DMS79 treated with DMSO at 0.1 percent for 48 hours (cell line): ENCODE measurements at places on chromosomes 12 and 14.

- no peak for DNase-seq
These were observed 18.9 kb downstream of the LEMD3 start for GRCh38 chr12:65188179-65188701.

DNA sequence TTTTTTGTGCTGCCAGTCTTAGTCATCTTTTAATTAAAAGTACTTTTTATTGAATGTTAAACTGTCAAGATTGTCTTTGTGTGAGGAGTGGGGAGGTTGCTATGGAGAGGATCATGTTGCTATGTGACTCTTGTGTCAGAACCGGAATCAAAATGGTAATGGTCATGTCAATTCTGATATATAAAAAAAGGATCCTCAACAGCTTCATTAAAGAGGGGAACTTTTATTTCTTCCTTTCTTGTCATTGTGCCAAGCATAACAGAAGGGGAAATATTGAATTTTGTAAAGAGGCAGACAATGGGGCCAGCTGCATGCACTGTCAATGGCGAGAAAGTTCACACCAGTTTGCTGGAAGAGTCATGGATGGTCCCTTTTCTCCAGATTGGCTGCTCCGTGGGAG lies 564.8 kb downstream of the VRK1 start:
- no peak for DNase-seq

DNA sequence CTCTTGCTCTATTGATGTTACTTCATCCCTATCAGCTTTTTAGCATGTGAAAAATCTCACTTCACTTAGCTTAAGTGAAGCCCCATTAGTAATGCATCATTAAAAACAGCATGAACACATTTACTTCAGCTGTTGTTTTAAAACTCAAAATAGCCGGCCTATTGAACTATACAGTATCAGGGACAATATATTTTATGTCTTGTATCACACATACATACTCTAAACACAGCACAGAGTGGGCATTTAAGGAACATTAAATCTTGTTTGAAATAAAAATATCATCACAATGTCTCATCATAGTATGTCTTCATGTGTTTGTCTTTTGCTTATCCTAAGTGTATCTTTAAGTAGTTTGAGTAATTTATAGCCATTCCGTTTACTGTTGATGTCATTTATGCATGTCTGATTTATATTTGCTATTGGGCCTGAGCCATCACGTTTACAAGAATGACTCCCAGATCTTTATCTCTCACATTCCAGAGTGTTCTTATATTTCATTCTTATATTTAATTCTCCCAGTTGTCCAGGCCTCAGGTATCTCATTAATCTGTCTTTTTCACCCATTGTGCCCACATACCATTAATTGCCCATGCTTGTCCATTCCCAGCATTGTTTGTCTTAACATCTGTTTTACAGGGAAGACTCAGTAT lies 57.5 kb downstream of the ARHGAP5 start:
- peak; percentile 99 for DNase-seq

- peak; percentile 79 for DNase-seq
These were observed 659.8 kb downstream of the DIO2 start for GRCh38 chr14:79551523-79551922.

GRCh38 chr12:31647086-31647491 lies 12.4 kb upstream of the ETFBKMT start:
- DNase-seq = peak; percentile 98

- DNase-seq = no peak
These were observed 18.3 kb downstream of the VWF start for GRCh38 chr12:6106218-6106617.

GRCh38 chr12:80230068-80230467 lies 130.7 kb downstream of the OTOGL start:
- DNase-seq = no peak

DNA sequence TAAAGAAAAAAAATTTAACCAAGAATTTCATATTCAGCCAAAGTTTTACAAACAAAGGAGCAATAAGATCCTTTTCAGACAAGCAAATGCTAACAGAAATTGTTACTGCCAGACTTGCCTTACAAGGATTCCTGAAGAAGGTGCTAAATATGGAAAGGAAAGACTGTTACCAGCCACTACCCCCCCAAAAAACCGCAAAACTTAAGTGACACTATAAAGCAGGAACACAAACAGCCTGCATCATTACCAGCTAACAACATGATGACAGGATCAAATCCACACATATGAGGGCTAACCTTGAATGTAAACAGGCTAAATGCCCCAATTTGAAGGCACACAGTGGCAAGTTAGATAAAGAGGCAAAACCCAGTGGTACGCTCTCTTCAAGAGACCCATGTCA lies 55.7 kb downstream of the APOBEC1 start:
- no peak for DNase-seq

- no peak for DNase-seq
These were observed 38.4 kb upstream of the MANSC4 start for GRCh38 chr12:27818401-27818918.

DNA sequence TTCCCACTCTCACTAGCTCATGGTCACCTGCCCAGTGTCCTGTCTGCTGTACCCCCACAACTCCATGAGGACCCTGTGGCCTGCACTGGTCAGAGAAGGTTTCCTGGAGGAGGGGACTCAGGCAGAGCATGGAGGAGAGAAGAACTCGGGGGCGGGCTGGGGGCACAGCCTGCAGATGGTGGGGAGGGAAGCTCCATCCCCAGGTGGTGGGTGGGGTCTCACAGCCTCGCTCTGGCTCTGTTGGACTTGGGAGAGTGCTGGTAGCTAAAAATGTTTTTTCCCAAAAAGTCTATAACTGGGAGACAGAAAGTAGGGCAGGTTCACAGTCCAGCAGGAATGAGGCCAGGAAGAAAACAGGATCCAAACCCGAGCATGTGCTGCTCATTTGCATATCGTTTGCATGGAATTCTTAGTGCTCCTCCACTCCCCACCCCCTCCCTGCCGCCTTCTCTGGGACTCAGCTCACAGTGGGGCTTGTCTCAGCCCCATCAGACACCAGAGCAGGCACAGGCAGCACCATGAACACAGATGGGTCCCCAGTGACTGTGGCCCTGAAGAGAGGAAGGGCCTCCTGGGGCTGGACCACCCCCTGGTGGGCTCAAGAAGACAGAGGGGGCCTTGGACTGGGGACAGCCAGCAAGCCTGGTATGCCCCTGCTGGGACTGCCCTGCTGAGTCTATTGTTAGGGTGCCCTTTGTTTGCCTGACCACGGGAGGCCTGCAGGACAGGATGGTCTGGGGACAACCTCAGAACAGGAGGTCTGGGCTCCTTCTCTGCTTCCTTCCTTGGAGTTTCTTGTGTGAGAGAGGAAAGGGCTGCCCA lies 67.0 kb upstream of the SFSWAP start:
- no peak for DNase-seq
